ENCODE measurements at places on chromosomes 12 and 14. TPM values are rescaled to one million over a fixed set of nuclear protein-coding genes. Genes with fewer than 3 reads are reported as not detected.

The FOXG1 gene
- not detected for total RNA-seq

The CCDC175 gene
- total RNA-seq: not detected

The ADCY4 gene
- 87.0 TPM for total RNA-seq

GRCh38 chr12:84117190-84117589, 795.4 kb downstream of the SLC6A15 start:
- no peak for DNase-seq

DNA sequence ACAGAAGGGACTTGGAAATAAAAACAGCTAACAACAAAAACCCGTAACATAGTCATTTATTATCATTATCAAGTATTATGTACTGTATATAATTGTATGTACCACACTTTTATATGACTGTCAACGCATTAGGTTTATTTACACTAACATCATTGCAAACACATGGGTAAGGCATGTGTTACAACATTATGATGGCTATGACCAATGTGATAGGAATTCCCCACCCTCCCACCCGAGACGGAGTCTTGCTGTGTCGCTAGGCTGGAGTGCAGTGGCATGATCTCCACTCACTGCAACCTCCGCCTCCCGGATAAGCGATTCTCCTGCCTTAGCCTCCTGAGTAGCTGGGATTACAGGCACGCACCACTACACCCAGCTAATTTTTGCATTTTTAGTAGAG, 82.6 kb downstream of the ERC1 start:
- no peak for DNase-seq

The TSPAN11 gene
- 4.5 TPM for total RNA-seq

- no peak for DNase-seq
Observed at GRCh38 chr14:87049950-87050349, 943.0 kb downstream of the GALC start.

The AJUBA gene
- total RNA-seq: 61.7 TPM

The PLEKHH1 gene
- 0.35 TPM for total RNA-seq

The PIANP gene
- total RNA-seq: 0.14 TPM

The TEX22 gene
- total RNA-seq: 2.1 TPM

The CACNA2D4 gene
- total RNA-seq: 0.51 TPM

The NXPH4 gene
- not detected for total RNA-seq

The SOAT2 gene
- total RNA-seq: not detected

DNA sequence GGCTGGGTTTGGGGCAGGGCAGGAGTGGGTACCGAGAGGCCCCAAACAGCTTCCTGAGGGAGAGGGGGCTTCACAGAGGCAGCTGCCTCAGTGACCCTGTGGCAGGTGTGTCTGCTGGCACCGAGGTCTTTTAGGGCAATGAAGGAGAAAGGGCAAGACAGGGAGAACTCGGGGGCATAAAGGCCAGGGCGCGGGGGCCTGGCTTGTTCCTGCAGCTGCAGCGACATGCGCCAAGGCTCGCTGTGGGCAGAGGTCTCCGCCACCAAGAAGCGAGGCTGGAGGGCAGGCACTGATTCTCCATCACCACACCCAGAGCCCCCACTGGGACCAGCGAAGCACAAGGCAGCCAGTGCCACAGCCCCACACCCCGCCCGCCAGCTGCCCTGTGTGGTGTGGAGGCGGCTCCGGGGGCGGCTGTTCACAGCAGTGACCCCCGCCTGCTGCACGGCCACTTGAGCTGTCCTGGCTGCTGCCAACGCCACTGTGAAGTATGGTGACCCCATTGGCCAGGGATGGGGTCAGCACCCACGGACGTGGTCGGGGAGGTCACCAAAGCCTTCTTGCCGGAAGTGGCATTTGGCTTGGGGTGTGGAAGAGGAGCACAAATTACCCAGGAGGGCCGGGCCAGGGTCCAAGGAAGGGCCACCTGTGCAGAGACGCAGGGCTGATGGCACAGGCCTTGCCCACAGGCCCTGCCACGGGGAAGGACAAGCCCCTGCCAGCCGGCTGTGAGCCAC, 16.4 kb downstream of the BAG5 start:
- no peak for DNase-seq

The CYP27B1 gene
- total RNA-seq: 2.4 TPM

DNA sequence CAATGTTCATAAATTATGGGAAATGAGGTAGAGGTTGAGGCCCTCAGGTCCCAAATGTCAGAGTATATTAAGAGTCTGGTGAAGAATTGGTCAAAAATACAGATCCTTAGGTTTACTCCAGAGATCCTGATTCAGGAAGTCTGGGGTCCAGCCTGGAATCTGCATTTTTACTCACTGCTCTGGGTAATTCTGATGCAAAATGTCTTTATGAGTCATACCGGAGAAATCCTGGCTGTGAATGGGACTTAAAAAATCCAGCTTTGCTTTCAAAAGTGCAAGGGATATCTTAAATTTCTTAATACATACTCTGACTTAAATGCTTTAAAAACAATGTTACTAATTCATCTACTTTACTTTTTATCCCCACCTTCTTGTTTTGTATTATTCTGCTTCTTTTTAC, 74.5 kb downstream of the FERMT2 start:
- DNase-seq: no peak

DNA sequence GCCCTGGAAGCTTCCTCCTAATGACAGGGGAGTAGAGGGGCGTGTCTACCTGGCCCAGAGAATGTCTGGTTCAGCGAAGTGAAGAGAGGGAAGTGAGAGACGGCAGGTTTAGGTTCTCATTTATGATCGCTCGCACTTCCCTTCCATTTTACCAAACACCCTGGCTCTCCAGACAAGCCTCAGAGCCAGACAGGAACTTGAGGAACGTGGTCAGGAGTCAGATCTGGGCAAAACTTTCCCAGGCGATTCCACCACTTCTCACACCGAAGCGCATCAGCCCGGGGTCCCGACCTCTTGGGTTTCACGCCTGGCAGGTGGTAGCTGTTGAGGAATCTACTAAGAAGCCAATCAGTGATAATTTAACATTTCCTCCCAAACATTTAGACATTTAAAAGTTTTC, 21.3 kb downstream of the ACTN1 start:
- peak; percentile 43 for DNase-seq

The RPS6KA5 gene
- 8.8 TPM for total RNA-seq

DNA sequence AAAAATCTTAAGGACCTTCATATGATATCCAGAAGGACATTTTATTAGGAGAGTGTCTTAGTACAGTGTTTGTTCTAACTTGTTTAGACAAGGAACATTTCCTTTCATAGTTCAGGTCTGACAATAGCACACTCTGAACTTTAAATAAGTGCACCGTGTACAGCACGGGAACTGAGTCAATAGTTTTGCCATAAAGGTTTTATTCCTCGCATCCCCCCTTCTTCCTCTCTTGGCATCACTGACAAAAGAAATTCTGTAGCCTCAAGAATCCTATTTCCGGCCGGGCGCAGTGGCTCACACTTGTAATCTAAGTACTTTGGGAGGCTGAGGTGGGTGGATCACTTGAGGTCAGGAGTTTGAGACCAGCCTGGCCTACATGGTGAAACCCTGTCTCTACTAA, 58.3 kb downstream of the TMCC3 start:
- DNase-seq: peak; percentile 93

- no peak for DNase-seq
Observed at GRCh38 chr14:63939006-63939270, 86.1 kb downstream of the SYNE2 start.

- no peak for DNase-seq
Observed at GRCh38 chr14:49427117-49427516, 159.1 kb downstream of the RPS29 start.

The HSPA2 gene
- total RNA-seq: 8.2 TPM

The EIF5 gene
- 313 TPM for total RNA-seq

- DNase-seq: no peak
Observed at GRCh38 chr12:2360630-2361170, 307.9 kb downstream of the CACNA1C start.

DNA sequence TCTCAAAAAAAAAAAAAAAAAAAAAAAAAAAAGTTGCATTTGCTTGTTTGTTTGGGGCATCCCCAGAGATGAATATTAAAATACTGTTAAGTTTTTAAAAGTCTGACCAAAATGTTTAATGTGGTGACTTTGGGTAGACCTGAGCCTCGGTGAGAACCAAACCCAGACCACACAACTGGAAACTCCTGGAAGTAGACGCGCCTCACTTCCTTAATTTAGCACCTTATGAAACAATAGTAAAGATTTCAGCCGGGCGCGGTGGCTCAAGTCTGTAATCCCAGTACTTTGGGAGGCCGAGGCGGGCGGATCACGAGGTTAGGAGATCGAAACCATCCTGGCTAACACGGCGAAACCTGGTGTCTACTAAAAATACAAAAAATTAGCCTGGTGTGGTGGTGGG, 9.3 kb downstream of the NFKBIA start:
- DNase-seq: no peak

The RPL10L gene
- not detected for total RNA-seq

DNA sequence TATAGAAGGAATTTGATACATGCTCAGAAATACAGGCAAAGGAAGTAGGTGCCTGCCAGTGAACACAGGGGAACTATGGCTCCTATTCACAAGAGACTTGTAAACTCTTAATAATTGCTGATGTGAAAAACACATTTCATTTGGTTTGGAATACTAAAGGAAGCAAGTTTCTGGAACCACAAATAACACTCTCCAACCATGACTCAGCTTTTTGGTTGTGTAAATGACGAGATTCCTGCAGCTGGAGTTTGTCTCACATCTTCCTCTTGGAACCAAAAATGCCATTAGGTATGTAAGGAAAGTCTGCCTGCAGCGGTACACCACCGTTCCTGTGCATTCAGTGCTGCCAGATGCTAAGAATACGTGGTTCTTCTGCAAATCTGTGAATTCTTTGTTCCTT, 4.5 kb upstream of the OR11H6 start:
- no peak for DNase-seq

DNA sequence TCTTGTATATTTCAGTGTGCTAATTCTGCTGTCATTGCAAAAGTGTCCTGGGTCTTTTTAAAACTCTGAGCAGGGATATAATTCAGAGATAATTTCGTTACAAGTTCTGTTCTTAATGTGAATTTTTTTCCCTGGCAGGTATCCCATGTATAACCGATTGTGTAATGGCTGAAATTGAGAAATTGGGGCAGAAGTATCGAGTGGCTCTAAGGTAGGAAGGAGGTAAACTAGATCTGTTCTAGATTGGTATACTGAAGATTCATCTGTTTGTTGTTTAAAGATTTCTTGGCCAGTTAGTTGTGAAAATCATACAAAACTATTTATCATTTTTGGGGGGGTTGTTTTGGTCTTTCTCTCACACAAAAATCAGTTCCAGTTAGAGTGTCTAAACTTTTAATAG, 10.2 kb downstream of the FCF1 start:
- DNase-seq: no peak

The LRRIQ1 gene
- 0.21 TPM for total RNA-seq

DNA sequence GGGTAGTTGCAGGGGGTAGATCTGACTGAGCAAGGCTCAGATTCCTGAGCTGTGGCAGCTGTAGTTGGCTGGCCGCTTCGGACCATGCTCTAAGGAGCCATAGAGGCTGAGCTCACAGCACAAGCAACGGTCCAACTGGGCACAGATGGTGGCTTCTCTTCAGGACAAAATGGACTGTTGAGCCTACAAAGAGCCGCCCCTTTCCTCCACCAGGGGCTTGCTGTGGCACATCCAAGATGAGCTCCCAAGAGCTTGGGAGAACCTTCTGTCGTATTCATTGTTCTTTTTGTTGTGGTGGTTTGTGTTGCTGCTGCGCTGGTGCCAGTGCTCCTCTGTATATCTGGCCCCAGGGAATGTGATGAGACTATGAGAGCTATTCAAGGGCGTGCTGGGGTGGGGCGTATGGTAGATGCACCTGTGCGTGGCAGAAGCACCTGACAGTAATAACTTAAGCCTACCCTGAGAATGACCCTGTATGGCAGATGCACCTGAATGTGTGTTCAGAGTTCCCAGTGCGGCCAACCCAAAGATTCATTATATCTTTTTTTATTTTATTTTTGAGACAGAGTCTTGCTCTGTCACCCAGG, 17.8 kb upstream of the LGALS3 start:
- no peak for DNase-seq

DNA sequence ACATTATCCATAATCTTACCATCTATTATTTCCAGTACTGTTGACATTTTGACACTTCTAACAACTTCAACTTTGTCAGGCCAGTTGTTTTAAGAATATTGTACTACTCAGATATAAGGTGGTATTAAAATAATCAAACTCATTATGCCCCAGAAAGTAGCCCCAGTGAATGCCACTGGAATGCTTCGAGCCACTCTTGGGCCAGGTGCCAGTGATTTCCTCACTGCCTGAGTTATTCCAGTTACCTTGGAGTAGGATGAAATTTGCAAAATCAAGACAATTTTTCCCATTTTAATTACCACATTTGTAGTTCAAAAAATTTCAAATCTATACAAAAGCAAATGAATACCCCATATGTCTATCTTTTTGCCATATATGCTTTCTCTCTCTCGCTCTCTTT, 9.2 kb downstream of the CIPC start:
- no peak for DNase-seq

The A2ML1 gene
- not detected for total RNA-seq

The LPAR5 gene
- not detected for total RNA-seq

The GPRC5D gene
- not detected for total RNA-seq

GRCh38 chr12:63362791-63363190, 211.8 kb upstream of the AVPR1A start:
- no peak for DNase-seq

GRCh38 chr12:107597695-107598410, 87.7 kb upstream of the PWP1 start:
- no peak for DNase-seq

DNA sequence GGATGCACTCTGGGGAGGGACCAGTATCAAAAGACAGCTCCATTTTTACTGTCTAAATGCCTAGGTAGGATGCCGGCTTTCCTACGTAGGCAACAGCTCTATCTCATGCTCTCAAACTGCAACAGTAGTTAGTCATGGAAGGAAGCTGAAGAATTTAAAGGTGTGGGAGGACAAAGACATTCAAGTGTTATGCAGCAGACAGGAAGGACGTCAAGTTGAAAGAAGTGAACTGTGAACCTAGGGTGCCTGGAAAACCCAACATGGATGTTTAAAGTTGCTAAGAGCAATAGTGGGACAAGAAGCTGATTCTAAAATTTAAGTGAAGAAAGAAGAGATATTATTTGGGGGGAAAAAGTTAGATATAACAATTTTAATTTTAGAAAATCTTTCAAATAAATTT, 5.9 kb downstream of the SEC23A start:
- peak; percentile 60 for DNase-seq

DNA sequence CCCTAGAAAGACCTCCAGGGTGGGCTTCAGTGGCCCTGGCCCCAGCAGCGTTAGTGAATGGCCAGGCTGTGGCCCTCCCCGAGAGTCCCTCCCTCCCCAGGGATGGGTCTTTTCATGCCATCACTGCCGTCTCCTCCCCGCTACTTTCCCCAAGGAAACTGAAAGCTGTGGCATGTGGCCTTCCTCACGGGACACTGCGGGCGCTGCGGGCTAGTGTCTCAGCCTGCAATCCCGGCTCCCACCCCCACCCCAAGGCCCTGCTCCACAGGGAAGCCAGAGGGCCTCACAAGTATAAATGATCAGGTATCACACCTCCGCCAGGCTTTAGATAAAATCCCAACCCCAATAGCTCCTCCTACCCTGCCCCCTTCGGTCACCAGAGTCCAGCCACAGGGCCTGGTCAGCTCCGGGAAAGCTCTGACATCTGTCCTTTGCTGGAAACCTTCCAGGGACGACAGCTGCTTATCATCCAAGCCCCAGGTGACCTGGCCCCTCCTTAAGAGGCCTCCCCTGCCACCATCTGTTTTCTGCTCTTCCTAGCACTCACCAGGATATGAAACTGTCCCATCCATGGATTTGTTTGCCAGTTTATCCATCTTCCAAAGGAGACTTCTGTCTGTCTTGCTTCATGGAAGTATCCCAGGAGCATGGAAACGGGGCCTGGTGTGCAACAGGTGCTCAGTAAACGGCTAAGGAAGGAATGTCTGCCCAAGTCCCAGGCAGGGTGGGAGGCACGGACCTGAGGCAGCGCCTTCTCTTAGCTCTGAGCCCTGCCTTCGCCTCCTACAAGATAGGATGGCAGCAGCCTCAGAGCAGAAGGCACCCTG, 31.6 kb downstream of the CCDC85C start:
- DNase-seq: no peak

- DNase-seq: no peak
Observed at GRCh38 chr12:101782273-101782731, 43.0 kb upstream of the SYCP3 start.
